ENCODE measurements at places on chromosomes 13 and 19.

DNA sequence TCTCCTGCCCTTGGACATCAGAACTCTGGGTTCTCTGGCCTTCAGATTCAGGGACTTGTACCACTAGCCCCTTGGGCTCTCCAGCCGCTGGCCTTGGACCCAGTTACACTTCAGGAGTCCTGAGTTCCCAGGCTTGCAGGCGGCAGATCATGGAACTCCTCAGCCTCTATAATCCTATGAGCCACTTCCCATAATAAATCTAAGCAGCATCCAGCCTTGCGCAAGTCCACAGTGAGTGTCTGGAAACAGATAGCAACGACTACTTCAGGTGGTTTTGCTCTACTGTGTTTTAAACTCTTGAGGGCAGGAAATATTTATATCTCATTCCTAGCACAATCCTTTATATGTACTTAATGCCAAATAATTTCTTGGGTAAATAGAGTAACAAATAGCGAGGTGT lies 92.3 kb downstream of the COL4A1 start:
- DNase-seq, result no peak

GRCh38 chr13:97015661-97016350 lies 21.5 kb upstream of the OXGR1 start:
- DNase-seq, result no peak

GRCh38 chr13:97212601-97213040 lies 9.5 kb upstream of the MBNL2 start:
- DNase-seq, result no peak

DNA sequence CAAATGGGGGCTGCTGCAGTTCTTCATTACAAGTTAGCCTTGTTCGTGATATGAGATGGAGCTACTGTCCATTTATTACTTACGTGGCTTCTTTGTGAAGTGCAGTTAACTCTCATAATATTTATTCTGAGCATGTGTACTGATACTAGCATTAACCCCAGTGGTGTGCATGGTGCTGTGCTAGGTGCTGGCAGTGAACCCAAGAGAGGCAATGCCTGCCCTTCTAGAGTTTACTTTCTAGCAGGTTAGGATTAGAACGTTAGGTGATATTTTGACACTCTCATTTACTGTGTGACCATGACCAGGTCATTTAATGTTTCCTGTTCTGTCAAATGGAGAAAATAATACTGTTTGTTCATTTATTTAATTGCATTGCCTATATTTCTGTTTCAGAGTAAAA lies 16.9 kb downstream of the PIBF1 start:
- DNase-seq, result no peak

GRCh38 chr19:50994129-50994528 lies 7.3 kb downstream of the KLK8 start:
- no peak for DNase-seq

DNA sequence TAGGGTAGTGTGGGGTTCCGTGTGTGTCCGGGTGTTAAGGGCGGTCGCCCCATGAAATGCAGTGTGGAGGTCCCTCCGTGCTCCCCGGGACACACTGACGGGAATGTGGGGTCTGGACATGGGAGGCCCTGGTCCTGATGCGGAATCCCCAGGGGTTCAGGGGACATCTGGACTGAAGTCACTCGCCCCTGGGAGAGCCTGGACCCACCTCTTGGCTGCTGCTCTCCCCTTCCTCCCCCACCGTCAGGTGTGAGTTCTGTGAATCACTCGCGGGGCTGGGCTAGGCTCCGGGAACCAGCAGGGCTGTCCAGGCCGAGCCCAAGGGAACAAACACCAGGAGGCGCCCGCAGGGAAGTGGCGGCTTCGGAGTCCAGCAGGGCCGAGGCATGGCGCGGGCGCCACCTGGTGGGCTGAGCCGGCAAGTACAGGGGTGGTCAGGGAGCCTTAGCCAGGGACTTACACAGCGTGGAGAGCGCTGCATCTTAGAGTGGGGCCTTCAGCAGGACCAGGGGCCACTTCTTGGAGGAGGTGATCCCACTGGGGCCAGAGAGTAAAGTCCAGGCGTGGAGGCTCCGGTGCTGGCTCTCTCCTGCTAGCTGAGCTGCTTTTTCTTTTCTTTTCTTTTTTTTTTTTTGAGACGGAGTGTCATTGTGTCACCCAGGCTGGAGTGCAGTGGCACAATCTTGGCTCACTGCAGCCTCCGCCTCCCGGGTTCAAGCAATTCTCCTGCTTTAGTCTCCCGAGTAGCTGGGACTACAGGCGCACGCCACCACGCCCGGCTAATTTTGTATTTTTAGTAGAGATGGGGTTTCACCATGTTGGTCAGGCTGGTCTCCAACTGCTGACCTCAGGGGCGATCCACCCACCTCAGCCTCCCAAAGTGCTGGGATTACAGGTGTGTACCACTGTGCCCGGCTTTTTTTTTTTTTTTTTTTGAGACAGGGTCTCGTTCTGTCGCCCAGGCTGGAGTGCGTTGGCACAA lies 20.1 kb downstream of the WTIP start:
- peak; percentile 86 for DNase-seq

DNA sequence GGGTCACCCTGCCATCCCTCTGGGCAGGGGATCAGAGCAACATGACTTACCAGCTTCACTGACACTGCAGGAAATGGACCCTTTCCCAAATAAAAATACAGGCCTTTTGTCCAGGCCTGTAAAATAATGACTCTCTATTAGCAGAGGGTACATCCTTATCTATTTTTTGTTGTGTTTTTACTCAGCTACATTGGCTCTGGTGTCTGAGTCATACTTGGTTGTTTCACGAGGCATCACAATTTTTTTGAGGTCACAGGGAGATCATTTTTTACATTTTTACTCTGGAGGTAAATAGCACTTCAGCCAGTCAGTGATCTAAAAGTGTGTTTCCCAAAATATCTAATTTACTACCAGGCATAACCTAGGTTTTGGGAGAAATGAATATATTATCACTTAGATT lies 6.9 kb upstream of the HTR2A start:
- no peak for DNase-seq

GRCh38 chr13:94829185-94829836 lies 117.0 kb upstream of the SOX21 start:
- DNase-seq, result no peak

DNA sequence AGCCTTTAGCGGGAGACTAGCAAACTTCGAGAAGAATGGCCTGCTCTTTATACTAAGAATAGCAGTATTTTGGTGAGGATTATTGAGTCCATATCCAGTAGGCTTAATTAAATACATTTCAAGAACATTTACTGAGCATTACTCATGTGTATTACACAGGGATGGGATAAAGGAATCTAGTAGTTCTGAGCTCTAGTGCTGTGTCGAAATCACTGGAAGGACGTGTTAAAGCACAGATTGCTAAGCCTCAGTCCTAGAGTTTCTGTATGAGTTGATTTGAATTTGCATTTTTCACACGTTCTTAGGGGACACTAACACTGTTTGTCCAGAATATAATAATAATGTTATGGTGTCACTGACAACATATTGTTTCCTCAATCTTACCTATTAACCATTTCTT lies 9.0 kb downstream of the ZNF302 start:
- DNase-seq, result no peak

DNA sequence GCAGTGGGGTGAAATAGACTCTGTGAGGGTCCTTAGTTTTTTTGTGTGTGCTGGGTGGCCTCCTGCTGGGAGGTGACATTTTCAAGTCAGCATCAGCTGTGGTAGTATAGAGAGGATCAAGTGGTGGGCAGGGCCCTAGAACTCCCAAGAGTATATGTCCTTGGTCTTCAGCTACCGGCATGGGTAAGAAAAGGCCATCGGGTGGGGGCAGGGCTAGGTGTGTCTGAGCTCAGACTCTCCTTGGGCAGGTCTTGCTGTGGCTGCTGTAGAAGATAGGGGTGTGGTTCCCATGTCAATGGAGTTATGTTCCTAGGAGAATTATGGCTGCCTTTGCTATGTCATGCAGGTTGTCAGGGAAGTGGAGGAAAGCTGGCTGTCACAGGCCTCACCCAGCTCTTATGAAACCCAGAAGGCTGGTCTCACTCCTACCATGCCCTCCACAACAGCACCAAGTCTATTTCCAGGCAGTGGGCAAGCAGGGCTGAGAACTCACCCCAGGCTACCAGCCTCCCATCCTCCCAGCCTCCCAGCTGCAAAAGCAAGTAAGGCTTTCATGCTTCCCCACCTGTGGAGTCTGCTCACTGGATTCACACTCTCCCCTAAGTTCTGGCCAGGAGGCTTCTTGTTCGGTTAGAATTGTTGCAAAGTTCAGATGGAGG lies 130.6 kb upstream of the SOX1 start:
- DNase-seq, result no peak

DNA sequence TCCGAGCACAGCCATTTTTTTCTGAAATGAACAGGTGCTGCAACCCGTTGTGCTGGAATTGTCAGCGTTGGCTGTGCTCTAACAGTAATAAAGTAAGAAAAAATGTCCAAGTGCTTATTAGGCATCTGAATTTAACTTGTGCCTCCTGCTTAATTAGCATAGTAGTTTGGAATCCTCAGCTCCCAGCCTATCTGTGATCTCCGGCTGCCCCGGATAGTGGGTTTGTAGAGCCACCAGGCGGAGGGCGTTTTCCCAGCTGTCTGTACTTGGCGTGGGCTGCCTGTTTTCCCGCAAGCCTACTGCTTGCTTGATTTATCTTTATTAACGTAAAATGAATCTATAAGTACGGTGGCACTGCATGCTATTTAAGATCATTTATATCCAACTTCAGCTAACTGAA lies 137.9 kb downstream of the MTUS2 start:
- DNase-seq, result no peak

DNA sequence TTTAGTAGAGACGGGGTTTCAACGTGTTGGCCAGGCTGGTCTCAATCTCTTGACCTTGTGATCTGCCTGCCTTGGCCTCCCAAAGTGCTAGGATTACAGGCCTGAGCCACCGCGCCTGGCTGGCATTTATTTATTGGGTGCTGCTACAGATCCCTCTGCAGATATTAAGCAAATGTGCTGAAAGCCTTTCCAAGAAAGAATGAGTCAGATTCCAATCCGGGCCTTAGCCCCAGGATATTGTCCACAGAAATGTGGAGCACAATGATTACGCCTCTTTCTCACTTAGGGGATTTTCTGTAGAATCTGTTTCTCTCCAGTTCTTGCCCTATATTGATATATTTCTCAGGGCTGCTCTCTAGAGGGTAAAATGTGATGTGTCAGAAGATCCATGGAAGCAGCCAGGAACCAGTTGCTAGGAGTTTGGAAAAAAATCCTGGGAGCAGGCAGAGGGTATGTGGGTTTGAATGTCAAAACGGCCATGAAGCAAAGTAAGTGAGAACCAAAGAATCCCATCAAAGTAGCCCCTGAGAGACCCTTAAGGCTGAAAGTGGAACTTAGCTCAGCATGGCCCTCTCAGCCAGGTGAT lies 24.8 kb upstream of the IGFL4 start:
- DNase-seq, result no peak

GRCh38 chr13:102234618-102235017 lies 167.2 kb downstream of the FGF14 start:
- DNase-seq, result no peak

GRCh38 chr13:108708921-108709320 lies 79.5 kb downstream of the MYO16 start:
- no peak for DNase-seq

DNA sequence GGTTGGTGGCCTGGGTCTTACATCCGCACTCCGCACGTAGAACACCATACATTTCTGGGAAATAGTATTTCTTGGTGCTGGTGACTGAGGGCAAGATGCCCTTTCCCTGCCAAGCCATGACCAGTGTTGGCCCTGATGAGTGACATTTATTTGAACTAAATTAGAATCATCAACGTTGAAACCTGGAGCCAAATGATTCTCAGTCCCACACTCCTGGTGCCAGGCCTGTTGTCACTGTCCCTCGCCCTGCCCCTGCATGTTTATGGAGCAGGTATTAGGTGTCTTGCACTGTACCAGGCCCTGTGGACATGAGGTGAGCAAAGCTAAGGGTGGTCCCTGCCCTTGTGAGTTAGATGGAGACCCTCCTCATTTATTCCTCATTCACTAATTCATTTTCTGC lies 5.8 kb downstream of the CHST8 start:
- DNase-seq, result no peak

GRCh38 chr19:42153672-42154433 lies 21.6 kb upstream of the POU2F2 start:
- DNase-seq, result no peak

GRCh38 chr13:44762911-44763310 lies 186.8 kb upstream of the TSC22D1 start:
- no peak for DNase-seq

DNA sequence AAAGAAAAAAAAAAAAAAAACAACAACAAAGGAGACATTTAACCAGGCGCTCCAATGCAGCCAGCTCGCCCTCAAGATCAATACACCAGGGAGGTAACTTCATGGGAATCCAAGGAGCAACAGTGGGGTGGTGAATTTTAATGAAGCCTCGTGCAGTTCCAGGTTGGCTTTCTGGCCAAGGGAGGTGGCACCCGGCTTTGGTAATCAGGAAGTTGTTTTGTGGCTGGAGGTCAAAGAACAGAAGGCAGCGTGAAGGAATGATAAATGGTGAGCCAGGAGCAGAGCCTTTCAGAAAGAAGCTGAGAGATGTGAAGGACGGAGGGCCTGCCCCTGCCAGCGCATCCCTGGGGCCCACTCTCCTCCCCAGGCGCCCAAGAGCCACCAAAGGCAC lies 188.2 kb upstream of the TSC22D1 start:
- no peak for DNase-seq

GRCh38 chr19:35757231-35757748 lies 461 bp upstream of the HSPB6 start:
- no peak for DNase-seq

DNA sequence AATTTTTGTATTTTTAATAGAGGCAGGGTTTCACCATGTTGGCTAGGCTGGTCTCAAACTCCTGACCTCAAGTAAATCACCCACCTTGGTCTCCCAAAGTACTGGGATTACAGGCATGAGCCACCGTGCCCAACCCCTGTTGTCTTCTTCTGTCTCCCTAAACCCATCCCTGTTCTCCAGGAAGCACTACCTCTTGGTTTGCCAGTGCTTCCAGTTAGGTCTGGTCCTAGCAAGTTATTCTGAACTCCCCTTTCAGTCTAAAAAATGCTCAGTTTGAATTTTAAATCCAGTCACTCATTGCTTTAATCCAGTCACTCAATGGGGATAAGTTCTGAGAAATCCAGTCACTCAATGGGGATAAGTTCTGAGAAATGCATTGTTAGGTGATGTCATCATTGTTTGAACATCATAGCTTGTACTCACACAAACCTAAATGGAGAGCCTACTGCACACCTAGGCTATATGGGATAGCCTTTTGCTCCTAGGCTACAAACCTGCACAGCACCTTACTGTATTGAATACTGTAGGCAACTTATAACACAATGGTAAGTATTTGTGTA lies 8.0 kb upstream of the ATP4A start:
- no peak for DNase-seq
